A549 treated with dexamethasone at 1 μM for 4 hours (cell line): ENCODE measurements at places on chromosomes 12 and 14. TPM values are rescaled to one million over a fixed set of nuclear protein-coding genes. Genes with fewer than 3 reads are reported as not detected.

Gene GNB3
- 0.59 to 2.3 TPM (median 1.5 TPM) in 5 replicates for total RNA-seq

Gene ANKS1B
- 0.20 to 0.52 TPM (median 0.51 TPM) in 5 replicates for total RNA-seq

Gene NPC2
- total RNA-seq, result 221 to 310 TPM (median 247 TPM) in 5 replicates

Gene TAS2R19
- total RNA-seq, result 0.09 to 0.15 TPM in 2 of 5 replicates, not detected in the others

Gene RNF212B
- not detected in 5 replicates for total RNA-seq

Gene AGAP2
- 0.11 to 0.19 TPM (median 0.14 TPM) in 5 replicates for total RNA-seq
